NCI-H1694 (cell line): ENCODE measurements at places on chromosomes 11 and 22.

- DNase-seq: no peak
These were observed 82.5 kb upstream of the PICALM start for GRCh38 chr11:86151174-86152005.

DNA sequence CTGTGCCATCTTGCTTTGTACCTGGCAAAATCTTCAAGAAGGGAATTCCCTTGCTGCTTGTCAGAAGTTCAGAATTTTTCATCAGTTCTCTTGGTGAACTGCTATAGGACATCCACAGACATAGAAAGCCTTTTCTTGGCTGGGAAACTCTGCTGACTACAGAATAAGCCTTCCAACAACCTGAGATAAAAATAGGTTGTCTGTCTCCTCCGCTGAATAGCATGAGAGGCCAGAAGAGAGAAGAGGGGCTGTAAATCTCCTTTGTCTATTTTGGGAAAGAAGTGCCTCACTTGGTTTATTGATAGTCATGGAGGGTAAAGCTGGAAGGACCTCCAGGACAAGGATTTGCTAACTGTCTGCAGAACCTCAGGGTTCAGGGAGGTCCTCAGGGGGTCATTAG is 48.2 kb downstream of the C11orf91 start:
- no peak for DNase-seq

GRCh38 chr11:46671958-46672315 is 28.5 kb downstream of the ARHGAP1 start:
- no peak for DNase-seq

GRCh38 chr11:63736864-63737263 is 31.7 kb downstream of the ZFTA start:
- no peak for DNase-seq

DNA sequence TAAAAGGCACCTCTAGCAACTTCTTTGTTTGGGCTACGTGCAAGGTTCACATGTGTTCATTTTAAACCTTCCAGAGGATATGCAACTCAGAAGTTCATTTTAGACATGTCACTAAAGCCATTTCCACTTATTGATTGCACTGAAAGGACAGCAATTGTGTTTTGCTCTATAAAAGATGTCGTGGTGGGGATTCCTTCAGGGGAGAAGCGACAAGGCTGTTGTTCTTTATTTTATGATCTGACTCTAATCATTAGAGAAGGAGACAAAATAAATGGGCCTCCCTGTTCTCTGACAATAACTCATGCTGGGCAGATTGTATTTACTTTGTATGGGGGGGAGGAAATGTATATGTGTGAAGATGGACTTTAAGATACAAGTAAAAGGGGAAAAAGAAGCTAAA is 370.1 kb upstream of the ARHGAP42 start:
- no peak for DNase-seq

DNA sequence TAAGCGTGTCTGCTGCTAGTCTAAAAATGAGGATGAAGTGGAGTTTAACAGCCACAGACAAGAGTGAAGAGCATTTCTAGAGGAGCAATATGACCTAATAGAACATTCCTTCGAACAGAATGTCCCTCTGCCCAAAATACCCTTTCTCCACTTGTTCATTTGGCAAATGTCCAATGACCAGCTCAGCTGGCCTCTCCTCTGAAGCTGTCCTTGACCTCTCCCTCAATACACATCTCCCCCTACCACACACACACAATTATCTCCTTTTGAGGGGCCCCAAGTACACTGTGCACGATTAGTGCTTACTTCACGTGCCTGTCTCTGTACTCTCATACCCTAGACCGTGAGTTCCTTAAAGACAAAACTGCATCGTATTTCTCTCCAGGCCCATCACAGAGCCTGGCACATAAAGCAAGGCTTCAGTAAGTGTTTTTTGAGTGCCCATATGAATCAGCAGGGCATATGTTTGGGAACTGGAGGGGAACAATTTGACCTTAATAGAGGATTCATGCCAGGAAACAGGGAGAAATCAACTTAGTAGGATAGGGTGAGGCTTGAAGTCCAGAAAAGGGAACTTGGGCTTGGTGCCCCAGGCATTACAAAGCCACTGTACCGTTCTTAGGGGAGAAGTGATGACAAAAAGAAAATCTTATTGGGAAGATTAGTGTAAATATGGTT is 18.1 kb upstream of the NCAM1 start:
- DNase-seq: no peak

DNA sequence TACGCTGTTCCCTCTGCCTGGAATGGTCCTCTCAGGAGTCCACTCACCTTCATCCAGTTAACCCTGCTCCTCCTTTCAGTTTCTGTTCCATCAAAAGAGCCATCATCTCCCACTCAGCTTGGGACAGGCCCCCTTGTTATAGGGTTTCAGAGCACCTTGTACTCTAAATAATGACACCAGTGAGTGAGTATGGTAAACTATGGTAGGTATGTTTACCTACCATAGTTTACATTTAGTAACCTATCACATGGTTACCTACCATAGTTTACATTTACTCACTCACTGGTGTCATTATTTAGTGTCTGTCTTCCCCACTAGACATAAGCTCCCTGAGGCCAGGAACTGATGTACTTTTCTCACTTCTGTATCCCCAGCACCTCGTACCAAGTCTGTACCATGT is 130.2 kb upstream of the SESN3 start:
- no peak for DNase-seq

DNA sequence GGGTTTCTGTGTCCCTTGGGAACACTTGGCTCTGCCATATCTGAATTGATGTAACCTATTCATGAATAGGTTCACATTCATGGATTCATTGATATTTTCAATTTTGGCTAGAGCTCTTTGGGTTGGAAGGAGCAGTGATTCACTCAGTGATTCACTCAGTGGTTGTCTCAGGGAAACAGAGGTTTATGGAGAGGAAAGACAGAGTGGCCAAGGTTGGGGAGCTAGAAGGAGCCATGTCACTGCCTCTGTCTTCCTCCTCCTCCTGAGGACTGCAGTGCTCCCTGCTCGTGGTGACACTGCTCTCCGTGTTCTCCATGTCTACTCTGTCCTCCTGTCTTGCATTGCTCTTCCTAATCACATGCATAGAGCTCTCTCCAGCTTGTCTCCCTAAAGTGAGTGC is 17.4 kb downstream of the CEP164 start:
- DNase-seq: no peak

GRCh38 chr11:111395081-111395480 is 16.0 kb upstream of the POU2AF1 start:
- no peak for DNase-seq

- no peak for DNase-seq
These were observed 4.0 kb downstream of the RASSF10 start for GRCh38 chr11:13013054-13013488.

DNA sequence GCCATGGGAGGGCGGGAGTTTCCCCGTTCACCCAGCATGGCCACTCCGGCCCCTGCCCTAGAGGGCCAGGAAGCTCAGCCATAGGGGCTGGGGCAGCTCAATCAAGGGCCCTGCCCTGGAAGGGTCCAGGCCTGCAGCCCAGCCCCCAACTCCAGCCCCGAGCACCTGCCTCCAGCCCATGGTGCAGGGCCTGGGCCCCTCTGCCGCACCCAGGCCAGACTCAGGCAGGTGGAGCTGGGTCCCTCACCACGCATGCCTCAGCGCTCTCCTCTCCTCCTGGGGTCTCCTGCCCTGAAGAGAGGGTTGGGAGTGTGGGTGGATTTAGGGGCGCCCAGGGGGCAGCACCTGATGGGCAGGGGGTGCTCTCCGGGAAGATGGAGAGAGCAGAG is 13.1 kb downstream of the MLC1 start:
- DNase-seq: no peak

GRCh38 chr11:27611947-27612455 is 88.3 kb downstream of the BDNF start:
- no peak for DNase-seq

GRCh38 chr22:48223488-48224190 is 1461.2 kb downstream of the TBC1D22A start:
- no peak for DNase-seq

- DNase-seq: no peak
These were observed 79.3 kb downstream of the ADAMTS15 start for GRCh38 chr11:130527636-130528297.

GRCh38 chr22:31509061-31509762 is 12.9 kb downstream of the SFI1 start:
- no peak for DNase-seq

- DNase-seq: no peak
These were observed 50.9 kb downstream of the CWC15 start for GRCh38 chr11:94922321-94923003.

- no peak for DNase-seq
These were observed 45.8 kb upstream of the SORL1 start for GRCh38 chr11:121406291-121406690.

- no peak for DNase-seq
These were observed 17.2 kb downstream of the SLC2A11 start for GRCh38 chr22:23874871-23875270.

- no peak for DNase-seq
These were observed 3.6 kb downstream of the SHISAL1 start for GRCh38 chr22:44309137-44309536.

DNA sequence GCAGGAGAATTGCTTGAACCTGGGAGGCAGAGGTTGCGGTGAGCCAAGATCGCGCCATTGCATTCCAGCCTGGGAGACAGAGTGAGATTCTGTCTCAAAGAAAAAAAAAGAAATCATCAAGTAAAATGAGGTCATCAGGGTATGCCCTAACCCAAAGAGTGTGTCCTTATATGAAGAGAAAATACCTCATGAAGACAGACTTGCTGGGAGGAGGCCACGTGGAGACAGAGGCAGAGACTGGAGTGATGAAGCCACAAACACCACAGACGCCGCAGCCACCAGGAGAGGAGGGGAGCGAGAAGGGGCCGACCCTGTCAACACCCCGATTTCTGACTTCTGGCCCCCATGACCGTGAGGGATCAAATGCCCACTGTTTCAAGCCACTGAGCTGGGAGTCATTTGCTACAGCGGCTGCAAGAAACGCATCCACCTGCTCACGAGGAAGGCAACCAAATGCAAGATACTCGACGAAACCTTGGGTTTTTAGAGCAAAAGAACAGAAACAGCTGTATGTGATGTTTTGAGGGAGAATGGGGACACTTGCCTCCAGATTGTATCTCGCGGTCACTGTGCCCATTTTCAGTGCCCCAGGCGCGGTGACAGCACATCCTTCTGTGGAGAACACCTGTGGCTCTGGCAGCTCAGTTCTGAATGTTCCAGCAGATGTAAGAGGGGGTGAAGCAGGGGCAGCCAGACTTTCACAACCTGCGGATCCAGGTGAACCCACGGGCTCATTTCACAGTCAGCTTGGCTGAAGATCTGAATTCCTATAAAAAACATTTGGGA is 1317.2 kb downstream of the TBC1D22A start:
- DNase-seq: no peak

- no peak for DNase-seq
These were observed 44.3 kb upstream of the A4GALT start for GRCh38 chr22:42764895-42765363.

DNA sequence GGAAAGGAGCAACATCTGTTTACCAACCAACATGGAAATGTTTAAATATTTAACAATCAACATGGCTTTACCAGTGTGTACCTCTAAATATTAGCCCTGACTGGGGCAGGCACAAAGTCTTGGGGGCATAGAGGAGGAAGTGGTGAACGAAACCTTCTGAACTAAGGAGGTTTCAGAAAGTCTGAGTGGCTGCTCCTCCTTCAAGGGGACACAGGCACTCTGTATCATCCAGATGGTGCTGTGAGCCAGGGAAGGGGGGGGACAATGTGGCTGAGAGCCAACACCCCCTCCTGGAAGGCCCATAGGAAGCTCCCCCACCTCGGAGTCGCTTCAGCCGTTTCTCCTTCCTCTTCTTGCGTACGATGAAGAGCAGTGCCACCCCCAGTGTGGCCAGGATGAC is 107.7 kb downstream of the CEP164 start:
- no peak for DNase-seq

DNA sequence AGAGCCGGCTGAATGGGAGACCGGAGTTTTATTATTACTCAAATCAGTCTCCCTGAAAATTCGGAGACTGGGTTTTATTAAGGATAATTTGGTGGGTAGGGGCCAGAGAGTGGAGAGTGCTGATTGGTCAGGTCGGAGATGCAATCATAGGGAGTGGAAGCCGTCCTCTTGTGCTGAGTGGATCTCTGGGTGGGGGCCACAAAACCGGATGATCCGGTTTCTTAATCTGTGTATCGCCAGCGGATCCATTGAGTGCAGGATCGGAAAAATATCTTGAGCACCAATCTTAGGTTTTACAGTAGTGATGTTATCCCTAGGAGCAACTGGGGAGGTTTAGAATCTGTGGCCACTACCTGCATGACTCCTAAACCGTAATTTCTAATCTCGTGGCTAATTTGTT is 886 bp upstream of the NIPSNAP1 start:
- no peak for DNase-seq

DNA sequence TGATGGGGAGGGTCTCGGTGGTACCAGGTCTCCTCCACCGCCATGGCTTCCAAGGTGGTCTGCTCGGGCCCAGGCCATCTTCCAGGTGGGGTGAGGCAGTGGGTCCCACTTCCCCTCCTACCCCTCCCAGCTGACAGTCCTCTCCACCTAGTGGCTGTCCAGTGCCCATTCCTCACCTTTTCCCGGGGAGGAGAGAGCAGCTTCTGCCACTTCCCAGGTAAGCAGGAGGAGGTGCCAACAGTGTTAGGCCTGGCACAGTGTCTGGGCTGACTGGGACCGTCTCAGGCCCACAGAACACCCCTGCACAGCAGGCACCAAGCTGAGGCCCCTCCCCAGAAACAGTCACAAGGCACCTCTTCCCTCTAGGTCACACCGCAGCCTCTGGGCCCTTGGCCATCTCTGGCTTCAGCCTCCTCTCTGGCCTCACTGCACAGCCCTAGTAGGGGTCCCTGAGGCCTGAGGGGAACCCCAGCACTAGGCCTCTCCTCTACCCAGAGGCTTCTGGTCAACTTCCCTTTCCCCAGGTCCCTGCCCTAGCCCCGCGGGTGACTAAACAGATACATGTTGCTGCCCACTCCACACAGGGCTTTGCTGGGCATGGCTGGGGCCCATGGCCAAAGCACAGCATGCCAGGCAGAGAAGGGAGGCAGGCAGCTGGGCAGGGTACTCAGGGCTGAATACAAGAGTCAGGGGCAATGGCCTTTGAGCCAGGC is 2.3 kb upstream of the ANKRD13D start:
- DNase-seq: no peak

DNA sequence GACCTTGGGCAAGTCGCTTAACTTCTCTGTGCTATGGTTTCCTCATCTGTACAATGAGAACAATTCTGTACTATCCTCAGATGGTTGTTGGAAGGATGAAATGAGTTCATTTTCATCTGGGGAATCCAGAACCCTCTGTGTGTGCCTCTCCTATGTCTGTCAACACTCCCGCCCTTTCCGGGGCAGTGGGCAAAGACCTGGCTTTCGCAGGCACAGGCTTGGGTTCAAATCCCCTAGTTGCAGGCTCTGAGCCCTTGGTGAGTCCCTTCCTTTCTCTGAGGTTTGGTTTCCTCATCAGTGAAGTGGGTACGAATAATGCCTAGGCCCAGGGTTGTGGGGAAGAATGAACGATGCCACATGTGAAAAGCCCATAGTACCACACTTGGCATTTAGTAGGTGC is 6.0 kb downstream of the PNPLA5 start:
- no peak for DNase-seq

DNA sequence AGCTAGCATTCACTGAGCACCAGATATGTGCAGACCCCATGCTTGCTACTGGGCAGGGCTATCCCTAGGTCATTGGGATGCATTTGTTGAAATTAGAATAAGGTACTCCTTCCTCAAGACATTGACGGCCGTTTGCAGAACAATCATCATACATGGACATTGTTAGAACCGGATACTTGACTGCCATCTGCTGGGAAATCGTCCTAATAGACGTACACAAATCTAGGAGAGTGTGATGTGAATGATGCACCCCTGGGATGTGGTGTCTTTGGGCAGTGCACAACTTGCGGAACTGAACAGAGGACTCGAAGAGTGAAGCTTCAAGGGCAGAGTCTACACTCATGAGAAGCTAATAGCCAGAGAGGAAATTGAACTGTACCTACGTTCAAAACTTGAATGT is 35.9 kb downstream of the MYO18B start:
- peak; percentile 28 for DNase-seq
